ENCODE measurements at places on chromosomes 11 and 22. TPM values are rescaled to one million over a fixed set of nuclear protein-coding genes. Genes with fewer than 3 reads are reported as not detected.

The NOX4 gene
- not detected for total RNA-seq

The MUC6 gene
- total RNA-seq, result not detected

GRCh38 chr11:70736937-70737640 is 338.8 kb downstream of the CTTN start:
- no peak for DNase-seq

GRCh38 chr22:50507421-50507990 is at the start of gene LMF2:
LMF2 (minus strand) TSS chr22:50507702; CDS start chr22:50507675, 27 bp downstream.
- DNase-seq, result peak; percentile 95

DNA sequence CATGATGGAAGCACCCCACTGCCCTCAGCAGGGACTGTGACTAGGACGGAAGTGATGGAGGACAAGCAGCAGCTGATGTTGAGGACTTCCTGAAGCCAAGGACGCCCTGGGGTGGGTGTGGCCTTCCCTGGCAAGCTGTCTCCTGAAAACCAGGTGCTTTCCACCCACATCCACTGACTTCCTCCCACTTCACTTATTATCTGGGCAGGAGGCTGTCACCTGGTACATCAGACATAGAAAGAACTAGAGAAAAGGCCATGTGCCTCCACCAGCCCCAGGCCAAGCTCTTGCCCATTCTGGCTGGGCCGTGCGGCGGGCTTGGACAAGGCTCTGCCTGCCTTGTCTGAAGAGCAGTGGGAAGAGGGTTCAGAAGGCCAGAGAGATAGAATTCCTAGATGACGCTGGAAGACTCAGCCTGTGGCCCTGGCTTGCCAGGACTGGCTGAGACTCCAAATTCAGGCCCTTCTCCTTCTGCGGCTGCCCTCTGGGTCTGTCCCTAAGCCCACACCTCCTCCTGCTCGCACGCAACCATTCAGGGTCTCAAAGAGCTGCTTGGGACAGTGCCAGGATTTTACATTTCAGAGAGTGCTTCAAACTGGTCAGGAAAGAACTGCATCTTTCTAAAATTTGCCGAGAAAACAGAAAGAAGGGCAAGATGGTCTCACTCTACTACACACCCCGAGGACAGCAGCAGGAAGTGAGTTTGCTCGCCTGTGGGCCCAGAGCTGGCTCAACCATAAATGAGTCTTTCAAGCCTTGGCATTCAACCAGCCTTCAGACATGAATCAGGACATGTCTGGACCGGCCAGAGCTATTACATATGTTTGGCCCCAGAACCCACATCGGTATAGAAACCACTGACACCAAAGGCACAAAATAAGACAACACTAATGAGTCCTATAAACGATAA is 13.3 kb downstream of the ARHGAP1 start:
- DNase-seq, result no peak

DNA sequence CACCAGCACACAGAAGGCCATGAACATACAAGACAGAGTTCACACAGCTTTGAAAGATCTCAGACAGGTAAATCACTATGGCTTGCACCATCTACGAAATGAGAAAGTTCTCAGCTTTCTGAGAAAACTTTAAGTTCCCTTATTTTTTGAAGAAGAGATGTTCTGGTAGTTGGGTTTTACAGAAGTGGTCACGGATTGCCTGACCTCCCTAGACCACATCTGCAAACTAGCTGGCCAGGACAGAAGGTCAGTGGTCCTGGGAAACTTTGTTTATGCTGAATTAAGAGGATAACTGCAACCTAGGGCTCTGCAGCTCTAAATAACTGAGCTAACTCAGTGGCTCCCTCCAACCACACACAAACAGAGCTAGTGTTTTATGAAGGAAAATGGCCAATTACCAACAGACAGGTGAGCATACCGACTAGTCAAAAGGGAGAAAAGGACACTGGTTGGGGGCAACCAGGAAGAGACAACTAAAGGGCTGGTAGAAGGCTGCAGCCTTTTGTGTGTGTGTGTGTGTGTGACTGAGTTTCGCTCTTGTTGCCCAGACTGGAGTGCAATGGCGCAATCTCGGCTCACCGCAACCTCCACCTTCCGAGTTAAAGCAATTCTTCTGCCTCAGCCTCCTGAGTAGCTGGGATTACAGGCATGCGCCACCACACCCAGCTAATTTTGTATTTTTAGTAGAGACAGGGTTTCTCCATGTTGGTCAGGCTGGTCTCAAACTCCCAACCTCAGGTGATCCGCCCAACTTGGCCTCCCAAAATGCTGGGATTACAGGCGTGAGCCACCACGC is 8.5 kb upstream of the SCN2B start:
- no peak for DNase-seq

- DNase-seq, result no peak
Observed at GRCh38 chr11:12853652-12854296, 155.3 kb upstream of the RASSF10 start.

- DNase-seq, result no peak
Observed at GRCh38 chr11:13207665-13208594, 69.7 kb upstream of the BMAL1 start.

DNA sequence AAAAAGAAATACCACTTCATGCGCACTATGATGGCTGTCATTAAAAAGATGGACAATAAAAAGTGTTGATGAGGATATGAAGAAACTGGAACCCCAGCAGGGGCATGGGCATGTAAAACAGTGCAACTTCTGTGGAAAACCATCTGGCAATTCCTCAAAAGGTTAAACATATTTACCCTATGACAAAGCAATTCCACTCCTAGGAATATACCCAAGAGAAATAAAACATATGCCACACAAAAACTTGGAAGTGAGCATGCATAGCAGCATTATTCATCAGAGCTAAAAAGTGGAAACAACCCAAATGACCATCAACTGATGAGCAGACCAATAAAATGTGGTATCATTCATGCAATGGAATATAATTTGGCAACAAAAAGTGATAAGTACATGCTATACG is 50.1 kb downstream of the LRRC32 start:
- DNase-seq, result no peak

DNA sequence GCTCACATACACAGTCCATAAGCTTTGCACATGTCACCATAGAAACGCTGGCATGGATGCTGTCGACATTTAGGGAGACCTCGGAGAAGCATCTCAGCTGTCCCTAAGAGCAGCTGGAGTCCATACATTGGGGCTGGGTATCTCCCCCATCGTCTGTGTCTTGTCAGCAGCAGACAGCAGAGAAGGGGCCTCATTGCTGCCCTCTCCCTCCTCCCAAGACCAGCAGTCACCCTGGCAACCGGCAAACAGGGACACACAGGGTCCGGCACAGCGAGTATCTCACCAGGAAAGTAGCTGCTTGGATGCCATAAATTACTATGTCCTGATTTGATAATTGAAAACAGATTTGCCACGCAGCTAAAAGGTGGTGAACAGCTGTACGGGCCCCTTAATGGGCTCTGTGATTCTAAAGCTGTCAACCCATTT is 84.4 kb downstream of the CD44 start:
- no peak for DNase-seq

GRCh38 chr11:11620173-11620920 is 1.5 kb downstream of the GALNT18 start:
- DNase-seq, result no peak
